ENCODE measurements at places on chromosomes 12 and 14.

DNA sequence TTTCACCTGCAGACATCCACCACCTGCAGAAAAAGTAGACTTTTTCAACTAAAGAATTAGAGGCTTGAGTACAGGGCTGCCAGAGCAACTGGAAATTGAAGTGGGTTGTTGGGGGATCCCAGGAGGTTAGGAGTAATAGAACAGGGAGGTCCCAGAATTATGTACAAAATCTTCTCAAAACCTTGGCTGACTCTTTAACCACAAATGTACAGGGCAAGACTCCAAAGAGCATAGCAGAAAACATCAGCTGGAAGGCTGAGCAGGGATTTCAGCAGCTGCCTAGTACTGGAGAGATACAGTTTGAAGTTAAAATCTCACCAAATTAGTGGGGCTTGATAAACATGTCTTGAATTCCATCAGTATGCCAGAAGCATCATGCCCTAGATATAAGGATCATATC lies 191.6 kb downstream of the CRADD start:
- DNase-seq = no peak

DNA sequence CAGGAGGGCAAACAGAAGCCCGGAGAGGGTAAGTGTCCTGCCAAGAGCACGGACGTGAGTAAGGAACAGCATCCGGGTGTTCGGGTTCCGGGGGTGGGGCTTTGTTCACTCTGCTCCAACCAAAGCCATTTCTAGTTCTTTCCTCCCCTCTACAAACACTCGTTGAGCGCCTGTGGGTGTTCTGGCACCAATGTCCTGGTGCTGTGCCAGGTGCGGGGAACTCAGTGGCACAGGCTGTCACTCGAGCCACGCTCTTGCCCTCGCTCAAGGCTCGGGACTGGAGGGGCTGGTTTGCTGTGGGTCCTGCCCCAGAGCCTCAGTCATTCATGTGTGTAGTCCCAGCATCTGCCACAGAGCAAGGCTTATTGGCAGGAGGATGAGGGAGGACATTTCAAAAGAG lies 157.5 kb downstream of the CALM1 start:
- DNase-seq = no peak

DNA sequence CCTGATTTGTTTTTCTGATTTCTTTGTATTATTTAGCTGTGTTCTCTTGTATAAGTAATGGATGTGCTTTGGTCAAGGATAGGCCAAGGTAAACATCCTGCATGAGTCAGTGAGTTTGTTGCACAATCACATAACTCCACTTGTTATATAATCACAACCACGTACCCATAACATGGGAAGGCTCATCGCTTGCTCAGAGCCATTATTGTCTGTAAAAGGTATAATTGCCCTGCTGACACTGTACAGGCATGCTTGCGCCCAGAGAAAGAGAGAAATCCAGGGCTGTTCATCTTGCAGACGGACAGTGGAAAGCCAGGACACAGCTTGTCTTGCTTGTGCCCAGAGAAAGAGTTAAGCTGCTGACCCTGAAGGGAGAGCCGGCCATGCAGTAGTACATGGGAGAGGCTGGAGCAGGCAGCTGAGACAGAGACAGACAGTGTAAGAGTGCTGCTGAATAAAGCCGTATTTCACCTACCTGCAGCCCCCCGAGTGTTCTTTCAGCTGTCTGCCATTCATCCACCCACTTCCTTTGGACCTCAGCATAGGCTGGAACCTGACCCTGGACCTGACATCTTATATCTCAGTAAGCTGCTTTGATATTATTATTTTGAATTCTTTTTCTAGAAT lies 174.7 kb upstream of the DAAM1 start:
- no peak for DNase-seq

DNA sequence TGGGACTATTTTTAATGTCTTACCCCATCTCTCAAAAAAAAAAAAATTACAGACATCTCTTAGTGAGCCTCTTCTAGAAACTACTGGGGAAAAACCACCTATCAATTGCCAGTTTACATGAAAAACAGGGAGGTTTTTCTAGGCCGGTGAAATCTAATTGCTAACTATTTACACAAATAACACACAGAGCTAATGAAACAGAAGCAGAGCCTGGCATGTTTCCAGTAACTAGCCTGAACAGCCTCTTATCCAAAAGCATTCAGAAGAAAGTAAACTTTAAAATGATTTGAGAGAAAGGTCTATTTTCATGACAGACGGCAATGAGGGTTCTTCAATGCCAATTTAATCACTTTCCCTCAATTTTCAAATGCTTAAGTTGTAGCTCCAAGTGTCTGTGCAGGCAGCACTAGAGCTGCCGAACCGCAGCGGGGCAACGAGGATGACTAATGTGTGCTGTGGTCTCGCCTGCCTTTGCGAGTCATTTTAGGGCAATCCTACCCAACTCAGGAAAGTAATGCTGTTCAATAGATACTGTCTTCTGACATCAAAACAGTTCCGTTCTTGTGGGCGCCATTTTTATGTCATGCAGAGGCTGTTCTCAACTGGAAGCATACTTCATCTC lies 84.6 kb downstream of the SETD3 start:
- peak; percentile 44 for DNase-seq

DNA sequence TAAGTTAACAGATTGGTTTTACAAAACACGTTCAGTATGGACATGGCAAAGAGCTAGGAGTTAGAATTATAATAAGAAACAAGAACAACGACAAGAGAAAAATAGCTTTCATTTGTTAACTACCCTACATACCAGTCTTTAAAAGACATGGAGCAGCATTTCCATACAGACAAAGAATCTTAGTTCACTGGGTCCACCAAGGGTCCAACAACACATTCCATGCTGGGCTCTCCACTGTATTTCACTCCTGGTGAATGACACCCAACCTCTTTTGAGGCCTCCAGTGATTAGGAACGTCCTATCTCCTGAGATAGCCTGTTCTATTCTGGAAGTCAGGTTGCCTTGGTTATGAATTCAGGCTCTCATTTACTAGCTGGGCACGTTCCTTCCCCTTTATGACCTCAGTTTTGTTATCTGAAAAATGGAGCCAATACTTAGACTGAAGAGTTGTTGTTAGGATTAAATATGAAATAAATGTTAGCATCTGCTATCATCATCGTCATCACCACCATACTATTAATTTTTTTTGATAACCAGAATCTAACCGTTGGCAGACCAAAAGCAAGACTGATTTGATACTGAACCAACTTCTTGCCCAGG lies 37.7 kb downstream of the C12orf75 start:
- no peak for DNase-seq

Measured in NCI-H2107 (cell line).